ENCODE measurements at places on chromosomes 16 and 17. TPM values are rescaled to one million over a fixed set of nuclear protein-coding genes. Genes with fewer than 3 reads are reported as not detected.

- H3K4me3 ChIP-seq, result no peak overlapping the region
- no peaks in the 10 kb centered on the region for H3K4me1 ChIP-seq
- H3K27me3 ChIP-seq, result no peaks in the 10 kb centered on the region
- no peak overlapping the region for H3K27ac ChIP-seq
These were observed 27.9 kb downstream of the MBTPS1 start for GRCh38 chr16:84088695-84089395.

CACNG1 gene
- total RNA-seq, result not detected

DNA sequence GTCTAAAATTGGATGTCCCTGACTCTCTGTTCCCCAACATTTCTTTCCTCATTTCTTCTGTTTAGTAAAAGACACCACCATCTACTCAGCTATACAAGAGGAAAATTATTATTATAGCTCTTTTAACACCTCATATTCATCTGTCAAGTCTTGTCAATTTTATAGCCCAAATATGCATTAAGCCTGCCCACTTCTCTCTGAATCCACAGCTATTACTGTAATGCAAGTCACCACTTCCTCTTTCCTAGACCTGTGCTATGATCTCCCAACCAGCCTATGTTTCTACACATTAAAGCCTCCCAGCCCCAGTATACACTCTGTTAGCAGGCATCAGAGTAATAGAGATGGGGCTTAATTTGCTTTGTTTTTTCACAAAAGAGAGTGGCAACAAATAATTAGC, 252.9 kb downstream of the GRIN2A start:
- no peak for DNase-seq
- no peaks in the 10 kb centered on the region for H3K4me1 ChIP-seq
- no peak overlapping the region for H3K27ac ChIP-seq
- H3K4me3 ChIP-seq, result no peak overlapping the region
- H3K27me3 ChIP-seq, result no peaks in the 10 kb centered on the region

ITGB4 gene
- 50.8 TPM for total RNA-seq

PNMT gene
- total RNA-seq, result not detected
